ENCODE measurements at places on chromosomes 16 and 17.

- no peak for DNase-seq
These were observed 11.5 kb upstream of the PIPOX start for GRCh38 chr17:29031488-29031887.

- no peak for DNase-seq
These were observed 78.1 kb upstream of the MPHOSPH6 start for GRCh38 chr16:82248012-82248656.

DNA sequence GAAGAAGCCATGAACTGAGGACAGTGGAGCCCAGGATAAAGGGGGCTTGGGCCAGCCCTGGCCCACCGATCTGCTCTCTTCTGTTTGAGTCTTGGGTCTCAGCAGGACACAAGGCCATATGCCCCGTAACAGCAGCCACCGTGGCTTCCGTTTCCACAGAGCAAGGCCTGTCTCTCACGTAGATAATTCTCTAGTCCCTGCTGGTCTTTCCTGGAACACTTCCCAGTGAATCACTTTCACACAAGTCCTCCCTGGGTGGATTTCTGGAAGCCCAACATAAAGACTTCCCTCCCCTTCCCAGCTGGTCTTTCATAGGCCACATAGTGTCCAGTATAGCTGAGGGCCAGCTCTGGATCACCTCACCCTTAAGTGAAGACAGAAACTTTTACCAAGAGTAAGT is 19.9 kb upstream of the C16orf78 start:
- peak; percentile 2 for DNase-seq

DNA sequence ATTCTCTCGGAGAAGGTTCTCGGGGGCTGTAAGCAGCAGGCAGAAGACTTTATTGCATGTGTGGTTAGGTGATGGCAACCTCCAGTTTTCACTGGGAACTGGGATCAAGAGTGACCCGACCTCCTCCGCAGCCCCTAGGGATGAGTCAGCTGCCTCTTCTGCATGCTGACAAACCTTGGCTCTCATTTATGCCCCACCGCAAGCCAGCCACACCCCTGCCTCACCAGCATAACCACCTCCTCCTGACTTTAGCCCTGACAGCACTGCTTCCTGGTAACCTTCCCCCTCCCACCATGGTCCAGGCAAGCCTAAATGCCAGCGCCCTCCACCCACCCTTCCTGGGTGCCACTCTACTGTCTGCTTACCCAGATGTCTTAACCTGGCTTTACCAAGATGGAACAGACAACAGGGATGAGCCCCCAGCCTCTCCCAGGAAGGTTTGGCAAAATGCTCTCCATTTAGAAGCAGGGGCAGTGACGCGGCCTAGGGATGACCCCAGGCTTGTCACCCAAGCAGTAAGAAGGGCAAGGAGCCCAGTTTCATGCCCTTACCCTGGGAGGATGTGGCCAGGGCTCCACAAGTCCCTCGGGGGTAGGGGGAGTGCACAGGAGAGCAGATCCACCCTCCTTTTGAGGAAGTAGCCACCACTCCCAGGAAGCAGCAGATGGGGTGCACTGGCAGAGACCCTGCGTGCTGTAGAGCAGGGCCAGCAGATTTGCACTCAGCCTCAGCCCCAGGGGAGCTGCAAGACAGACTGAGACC is 73.5 kb downstream of the GOSR1 start:
- peak; percentile 31 for DNase-seq

DNA sequence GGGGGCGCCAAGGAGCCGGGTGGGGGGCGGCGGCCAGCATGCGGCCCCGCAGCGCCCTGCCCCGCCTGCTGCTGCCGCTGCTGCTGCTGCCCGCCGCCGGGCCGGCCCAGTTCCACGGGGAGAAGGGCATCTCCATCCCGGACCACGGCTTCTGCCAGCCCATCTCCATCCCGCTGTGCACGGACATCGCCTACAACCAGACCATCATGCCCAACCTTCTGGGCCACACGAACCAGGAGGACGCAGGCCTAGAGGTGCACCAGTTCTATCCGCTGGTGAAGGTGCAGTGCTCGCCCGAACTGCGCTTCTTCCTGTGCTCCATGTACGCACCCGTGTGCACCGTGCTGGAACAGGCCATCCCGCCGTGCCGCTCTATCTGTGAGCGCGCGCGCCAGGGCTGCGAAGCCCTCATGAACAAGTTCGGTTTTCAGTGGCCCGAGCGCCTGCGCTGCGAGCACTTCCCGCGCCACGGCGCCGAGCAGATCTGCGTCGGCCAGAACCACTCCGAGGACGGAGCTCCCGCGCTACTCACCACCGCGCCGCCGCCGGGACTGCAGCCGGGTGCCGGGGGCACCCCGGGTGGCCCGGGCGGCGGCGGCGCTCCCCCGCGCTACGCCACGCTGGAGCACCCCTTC is 484 bp downstream of the FZD2 start:
- peak; percentile 69 for DNase-seq

DNA sequence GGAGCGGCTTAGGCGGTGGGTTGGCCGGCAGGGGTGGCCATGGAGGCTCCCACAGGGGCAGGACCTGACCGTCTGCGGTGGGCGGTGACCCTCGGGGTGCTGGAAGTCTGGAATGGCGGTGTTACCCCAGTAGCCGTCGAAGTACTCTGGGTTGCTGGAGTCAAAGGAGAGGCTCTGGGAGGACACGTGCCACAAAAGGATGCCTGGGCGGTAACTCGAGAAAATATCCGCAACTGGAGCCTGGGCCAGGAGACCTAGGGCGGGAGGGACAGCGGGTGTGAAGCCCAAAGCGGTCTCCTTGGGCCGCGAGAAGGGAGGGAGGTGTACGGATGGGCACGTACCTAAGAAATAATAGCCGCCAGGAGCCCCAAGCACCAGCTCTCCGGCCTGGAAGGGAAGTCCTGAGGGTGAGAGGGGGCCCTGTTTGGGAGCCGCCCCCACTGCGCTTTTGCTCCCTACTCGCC is 4.6 kb downstream of the ITGA2B start:
- no peak for DNase-seq

GRCh38 chr17:30084788-30085187 is 31.8 kb upstream of the NSRP1 start:
- DNase-seq, result no peak

GRCh38 chr16:65624229-65624628 is 502.4 kb upstream of the CDH11 start:
- DNase-seq, result no peak

GRCh38 chr16:13324851-13325250 is 423.5 kb downstream of the SHISA9 start:
- DNase-seq, result no peak

- peak; percentile 25 for DNase-seq
These were observed 12.7 kb upstream of the FOXN1 start for GRCh38 chr17:28493460-28493859.

- no peak for DNase-seq
These were observed 369.0 kb upstream of the EEF2KMT start for GRCh38 chr16:5466551-5466950.

- DNase-seq, result no peak
These were observed 73.0 kb downstream of the ANKRD11 start for GRCh38 chr16:89417352-89417751.

GRCh38 chr17:38533241-38533640 is 72.5 kb downstream of the SRCIN1 start:
- DNase-seq, result no peak

- no peak for DNase-seq
These were observed 63.2 kb upstream of the GOT2 start for GRCh38 chr16:58797137-58797801.

GRCh38 chr17:58244963-58245362 is 6.6 kb downstream of the LPO start:
- no peak for DNase-seq
